Anterior cingulate cortex (tissue), 58 donors: ENCODE measurements at places on chromosomes 5 and 9.

GRCh38 chr9:31582561-31582960, 801.9 kb upstream of the ACO1 start:
- no peak for DNase-seq

DNA sequence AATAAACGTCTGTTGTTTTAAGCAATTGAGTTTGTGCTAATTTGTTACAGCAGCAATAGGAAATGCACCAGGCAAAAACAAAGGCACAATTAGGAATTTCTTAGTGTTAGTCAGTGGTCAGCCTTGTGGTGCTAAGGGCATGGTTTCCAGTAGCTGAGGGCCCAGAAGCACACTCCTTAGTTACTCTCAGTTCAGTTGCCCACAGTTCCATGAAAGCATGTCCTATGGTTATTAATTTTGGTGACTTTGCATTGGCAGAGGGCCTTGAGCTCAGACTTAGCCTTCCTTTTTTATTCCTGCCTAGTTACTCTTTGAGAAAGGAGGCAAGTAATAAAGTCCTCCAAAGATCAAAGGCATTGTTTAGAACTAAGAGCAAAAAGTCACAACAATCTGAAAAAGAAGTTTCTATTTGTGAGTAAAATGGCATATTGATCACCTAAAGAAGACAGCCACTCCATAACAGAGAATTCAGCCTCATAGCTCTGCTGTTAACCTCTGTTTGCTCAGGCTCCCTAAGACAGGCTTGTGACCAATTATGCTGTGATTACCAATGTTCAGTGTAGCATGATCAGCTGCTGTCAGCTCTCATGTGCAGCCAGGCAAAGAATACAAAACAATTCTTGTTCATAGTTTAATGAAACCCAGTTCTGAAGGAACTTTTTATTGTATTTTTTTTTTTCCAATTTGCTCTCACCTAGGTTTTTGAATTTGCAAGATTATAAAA, 57.0 kb upstream of the MROH2B start:
- DNase-seq = no peak

DNA sequence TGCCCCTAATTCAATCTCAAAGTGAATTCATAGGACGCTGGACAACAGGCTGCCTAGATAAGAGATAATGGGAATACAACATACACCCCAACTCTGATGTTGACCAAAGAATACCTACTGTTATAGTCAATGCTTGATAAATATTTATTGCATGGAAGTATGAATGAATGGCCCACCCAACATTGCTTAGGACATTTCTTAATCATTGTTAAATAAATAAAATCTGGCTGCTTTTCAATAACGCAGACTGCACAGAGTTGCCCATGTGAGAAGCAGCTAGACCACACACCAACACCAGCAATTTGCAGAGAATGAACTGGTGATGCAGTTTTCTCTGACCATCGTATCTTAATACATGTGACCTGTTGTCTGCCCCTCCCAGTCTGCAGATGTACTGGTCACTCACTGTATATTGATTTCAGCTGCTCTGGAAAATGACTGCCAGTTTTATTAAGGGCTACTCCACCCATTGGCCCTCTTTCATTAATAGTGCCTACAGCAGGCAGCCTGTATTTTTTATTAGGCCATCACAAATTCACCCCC, 236.2 kb upstream of the WWC1 start:
- DNase-seq = no peak

DNA sequence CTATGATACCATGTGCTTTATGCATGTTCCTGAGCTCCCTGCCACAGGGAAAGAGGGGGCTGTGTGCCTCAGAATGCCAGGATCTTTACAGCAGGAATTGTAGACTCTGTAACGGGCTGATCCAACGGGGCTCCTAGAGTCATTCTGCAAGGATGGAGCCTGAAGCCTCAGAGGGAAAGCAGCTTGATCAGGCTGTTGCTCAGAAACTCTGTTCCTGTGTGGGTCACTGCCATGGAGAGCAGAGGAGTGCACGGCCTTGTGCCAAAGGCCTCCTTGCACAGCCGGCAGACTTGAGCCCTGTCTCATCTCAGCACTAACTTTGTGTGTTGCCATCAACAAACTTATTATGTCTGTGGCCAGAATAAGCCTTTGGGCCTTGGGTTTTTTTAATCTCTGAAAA, 51.8 kb downstream of the AMBP start:
- DNase-seq = no peak

GRCh38 chr5:73607228-73607627, 18.8 kb upstream of the ARHGEF28 start:
- DNase-seq = no peak

DNA sequence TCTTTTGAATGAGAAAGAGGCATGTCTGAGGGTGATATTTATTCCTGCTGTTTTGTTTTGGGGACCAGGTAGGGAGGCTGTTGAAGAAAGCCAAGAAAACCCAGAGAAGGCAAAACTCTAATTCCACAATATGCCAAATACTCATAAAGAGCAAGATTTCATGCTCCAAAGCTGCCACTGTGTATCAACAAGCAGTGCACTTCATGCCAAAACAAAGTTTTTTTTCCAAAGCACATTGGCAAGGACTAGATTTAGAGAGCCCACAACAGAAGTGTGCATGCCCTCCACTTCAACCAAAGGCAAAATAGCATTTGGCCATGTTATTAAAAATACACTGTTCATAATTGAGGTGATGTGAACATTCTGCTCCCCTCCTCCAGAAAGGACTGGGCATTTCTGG, 229.9 kb downstream of the EBF1 start:
- DNase-seq = no peak

DNA sequence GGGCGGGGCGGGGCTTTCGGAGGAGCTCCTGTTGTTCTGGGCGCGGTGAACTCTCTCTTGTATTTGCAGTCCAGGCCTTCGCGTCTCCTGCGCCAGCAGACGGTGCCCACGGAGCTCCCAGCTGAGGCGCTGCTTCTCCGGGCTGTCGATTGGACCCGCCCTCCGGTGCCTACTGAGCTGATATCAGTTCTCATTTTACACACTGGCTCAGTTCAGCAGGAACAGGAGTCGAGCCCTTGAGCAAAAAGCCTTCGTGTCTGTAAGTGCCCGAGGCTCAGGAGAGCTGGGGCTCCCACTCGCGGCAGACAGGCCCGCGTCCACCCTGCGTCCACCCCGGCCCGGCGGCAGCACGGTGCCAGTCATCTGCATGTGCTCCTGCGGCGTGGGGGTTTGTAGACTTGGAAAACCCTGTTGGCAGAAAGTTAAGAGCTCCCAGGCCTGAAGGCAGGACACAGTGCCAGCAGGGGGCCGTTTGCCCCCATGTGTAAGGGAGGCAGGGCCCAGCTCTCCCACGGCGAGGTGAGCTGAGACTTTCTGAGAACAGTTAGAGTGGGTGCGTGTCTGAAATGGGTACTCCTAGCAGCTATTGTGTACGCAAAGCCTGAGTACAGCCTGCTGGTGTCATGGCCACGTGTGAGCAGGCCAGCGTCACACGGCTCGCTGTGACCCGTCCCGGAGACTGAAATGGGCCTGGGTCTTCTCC, 231.5 kb downstream of the FANCC start:
- DNase-seq = no peak

DNA sequence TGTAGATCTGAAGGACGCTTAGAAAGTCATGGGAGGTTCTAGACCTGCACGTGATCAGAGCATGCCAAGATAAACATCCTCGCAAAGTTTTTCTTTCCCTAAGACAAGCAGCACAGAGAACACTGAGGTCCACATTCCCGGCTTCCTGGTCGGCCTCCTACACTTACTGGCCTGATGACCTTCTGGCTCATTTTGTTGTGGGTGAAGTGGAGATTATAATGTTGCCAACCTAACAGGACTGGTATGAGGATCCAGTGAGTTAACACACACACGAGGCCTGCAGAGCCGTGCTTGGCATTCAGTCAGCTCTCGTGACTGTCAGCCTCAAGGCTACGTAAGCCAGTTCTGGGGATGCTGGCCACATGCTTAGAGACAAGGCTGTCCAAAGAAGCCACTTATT, 186.0 kb downstream of the TENT4A start:
- DNase-seq = no peak

GRCh38 chr5:180323941-180324600, 29.1 kb downstream of the GFPT2 start:
- DNase-seq = no peak

DNA sequence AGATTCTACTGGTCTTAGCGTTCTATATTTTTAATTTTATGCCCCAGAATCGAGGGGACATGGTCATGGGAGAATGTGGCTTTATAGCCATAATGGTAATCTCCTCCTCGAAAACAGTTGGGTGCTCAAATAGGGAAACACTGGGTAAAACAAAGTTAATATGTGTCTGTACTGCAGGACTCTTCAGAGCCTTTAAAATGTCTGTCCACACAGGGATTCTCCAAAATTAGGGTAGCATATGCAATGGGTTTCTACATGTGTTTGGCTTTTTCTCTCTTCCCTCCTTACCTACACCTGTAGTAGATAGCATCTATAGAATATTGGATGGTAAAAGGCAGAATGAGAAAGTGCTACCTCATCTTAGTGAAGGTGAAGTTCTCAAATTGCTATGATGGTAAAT, 130.0 kb upstream of the NR3C1 start:
- no peak for DNase-seq

DNA sequence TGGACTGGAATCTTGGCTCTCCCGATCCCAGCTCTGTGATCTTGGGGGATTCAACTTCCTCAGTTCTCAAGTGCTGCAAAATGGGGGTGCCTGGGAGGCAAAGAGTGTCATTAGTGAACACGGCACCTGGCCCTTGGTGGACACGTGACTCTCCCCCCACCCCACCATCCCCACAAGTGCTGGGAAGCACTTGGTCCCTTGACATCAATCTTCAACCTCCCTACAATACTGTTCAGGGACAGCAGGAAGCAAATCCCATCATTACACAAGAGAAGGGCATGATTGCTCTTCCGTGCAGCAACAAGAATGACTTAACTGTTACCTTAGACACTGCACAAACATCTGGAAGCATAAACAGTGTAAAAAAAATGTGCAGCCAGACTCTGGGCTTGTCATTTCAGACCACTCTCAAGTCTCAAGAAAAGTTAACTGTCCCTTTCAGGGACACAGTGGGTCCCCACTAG, 61.4 kb downstream of the PSMB7 start:
- DNase-seq = no peak

GRCh38 chr5:36607838-36608783, 1.7 kb downstream of the SLC1A3 start:
- DNase-seq = no peak

GRCh38 chr9:127897193-127897692, 2.2 kb downstream of the ST6GALNAC6 start:
- peak; percentile 76 for DNase-seq

DNA sequence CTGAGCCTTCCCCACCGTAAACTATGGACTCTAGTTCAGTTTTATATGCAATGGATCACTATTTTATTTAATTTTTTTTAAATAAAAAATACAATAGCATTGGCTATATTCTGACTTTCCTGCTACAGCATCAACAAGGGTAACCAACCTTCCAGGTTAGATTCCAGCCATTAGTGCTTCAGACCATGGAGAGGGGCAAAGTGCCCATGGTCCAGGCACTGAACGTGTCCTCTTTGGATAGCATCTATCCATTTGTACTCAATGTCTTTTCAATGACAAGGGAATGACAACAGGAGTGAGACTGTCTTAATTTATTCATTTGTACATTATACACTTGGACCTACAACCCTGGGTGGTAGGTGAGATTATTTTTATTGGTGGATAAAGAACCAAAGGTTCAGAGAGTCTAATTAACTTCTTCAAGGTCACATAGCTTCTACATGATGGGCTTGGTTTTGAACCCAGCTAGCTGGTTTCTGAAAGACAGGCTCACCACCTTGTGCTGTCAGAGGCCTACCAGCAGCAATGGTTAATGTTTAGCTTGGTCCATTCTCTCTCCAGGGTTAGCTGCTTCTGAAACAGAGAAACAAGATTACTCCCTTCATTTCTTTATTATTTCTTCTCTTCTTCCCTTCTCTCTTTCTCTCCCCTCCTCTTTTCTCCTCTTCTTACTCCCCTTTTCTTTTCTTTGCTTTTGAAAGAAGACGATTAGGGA, 11.5 kb downstream of the TMEM171 start:
- DNase-seq = no peak

DNA sequence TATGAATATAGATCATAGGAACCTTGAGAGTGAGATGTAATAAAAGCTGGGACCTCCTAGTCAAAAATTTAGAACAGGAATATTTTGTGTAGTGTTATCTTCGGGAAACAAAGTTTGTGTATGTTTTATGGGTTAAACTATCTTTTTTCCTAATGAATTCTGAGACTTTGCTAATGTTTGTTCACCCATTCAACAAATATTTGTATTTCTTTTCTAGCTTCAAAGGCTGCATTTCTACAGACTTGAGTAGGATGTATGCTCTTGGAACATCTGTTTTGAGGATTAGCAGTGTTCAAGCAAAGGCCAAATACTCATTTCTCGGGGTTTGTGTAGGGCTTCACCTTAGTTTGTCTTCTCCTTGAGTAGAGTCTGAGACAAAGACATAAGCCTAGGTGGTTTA, 16.2 kb downstream of the NDUFS4 start:
- no peak for DNase-seq
